ENCODE measurements at places on chromosomes 2 and 18. TPM values are rescaled to one million over a fixed set of nuclear protein-coding genes. Genes with fewer than 3 reads are reported as not detected.

- H3K4me3 ChIP-seq: no peak overlapping the region
- H3K4me1 ChIP-seq: no peaks in the 10 kb centered on the region
- H3K36me3 ChIP-seq: no peaks in the 10 kb centered on the region
- no peak overlapping the region for H3K27ac ChIP-seq
- DNase-seq: no peak
- no peaks in the 10 kb centered on the region for H3K27me3 ChIP-seq
Observed at GRCh38 chr2:30758191-30758651, 49.0 kb downstream of the CAPN13 start.

GRCh38 chr2:218301176-218301819 lies 9.0 kb upstream of the TMBIM1 start:
- no peak overlapping the region for H3K4me3 ChIP-seq
- no peaks in the 10 kb centered on the region for H3K36me3 ChIP-seq
- H3K27me3 ChIP-seq: peaks cover 2% of the 10 kb centered on the region
- H3K27ac ChIP-seq: peak overlapping the region; percentile 60
- peaks cover 13% of the 10 kb centered on the region for H3K4me1 ChIP-seq
- DNase-seq: peak; percentile 95

- peak overlapping the region; percentile 98 for H3K27ac ChIP-seq
- DNase-seq: no peak
- no peaks in the 10 kb centered on the region for H3K27me3 ChIP-seq
- H3K36me3 ChIP-seq: peaks cover 7% of the 10 kb centered on the region
- peak overlapping the region; percentile 96 for H3K4me3 ChIP-seq
- H3K4me1 ChIP-seq: peaks cover 42% of the 10 kb centered on the region
Observed at GRCh38 chr2:148022351-148022750, 1.5 kb downstream of the MBD5 start.

DNA sequence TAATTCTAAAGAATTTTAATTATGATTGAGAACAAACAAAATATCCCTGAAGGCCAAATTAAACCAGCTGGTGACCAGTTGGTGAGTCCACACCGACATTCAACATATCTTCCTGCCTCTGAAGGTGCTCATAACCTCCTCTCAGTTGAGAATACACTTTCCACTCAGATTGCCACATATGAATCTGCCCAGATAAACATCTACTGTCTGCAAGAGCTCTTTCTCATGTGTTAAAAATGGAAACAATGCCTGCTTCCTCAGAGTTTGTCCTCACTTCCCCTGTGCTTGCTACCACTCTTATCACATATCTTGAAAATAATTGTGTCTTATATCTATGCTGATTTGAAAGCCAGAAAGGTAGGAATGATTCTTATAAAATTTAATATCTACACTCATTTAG lies 177.7 kb upstream of the GULP1 start:
- no peaks in the 10 kb centered on the region for H3K36me3 ChIP-seq
- no peak overlapping the region for H3K27ac ChIP-seq
- H3K4me1 ChIP-seq: no peaks in the 10 kb centered on the region
- no peak for DNase-seq
- H3K4me3 ChIP-seq: no peak overlapping the region
- no peaks in the 10 kb centered on the region for H3K27me3 ChIP-seq

- DNase-seq: no peak
- no peaks in the 10 kb centered on the region for H3K36me3 ChIP-seq
- H3K4me1 ChIP-seq: no peaks in the 10 kb centered on the region
- H3K4me3 ChIP-seq: no peak overlapping the region
- no peak overlapping the region for H3K27ac ChIP-seq
Observed at GRCh38 chr2:132902626-132903025, 232.6 kb upstream of the LYPD1 start.

DNA sequence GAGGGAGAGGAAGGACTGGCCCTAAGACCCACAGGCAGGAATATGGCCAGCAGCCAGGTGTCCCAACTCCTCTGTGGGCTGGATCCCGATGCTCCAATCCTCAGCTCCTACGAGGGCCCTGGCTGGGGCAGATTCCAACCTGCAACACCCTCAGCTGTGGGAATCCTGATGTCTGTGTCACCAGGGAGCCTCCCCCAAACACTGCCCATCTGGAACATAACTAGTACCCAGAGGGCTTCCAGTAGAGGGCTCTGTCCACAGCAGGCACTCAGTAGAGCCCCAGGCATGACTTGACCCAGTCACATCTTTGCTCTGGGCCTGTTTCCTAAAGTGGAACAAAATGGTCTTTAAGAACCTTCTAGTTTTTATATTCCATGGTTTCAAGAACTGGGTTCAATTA lies 20.6 kb upstream of the LOXHD1 start:
- no peak overlapping the region for H3K4me3 ChIP-seq
- H3K27ac ChIP-seq: no peak overlapping the region
- peaks cover 9% of the 10 kb centered on the region for H3K27me3 ChIP-seq
- DNase-seq: no peak

MYOM1 gene
- total RNA-seq: 0.71 TPM

ASXL3 gene
- not detected for total RNA-seq

TBC1D8 gene
- total RNA-seq: 0.50 TPM

SPR gene
- 0.44 TPM for total RNA-seq

ANTXR1 gene
- 0.23 TPM for total RNA-seq

INHBB gene
- not detected for total RNA-seq

TMEM37 gene
- not detected for total RNA-seq

UGP2 gene
- total RNA-seq: 140 TPM

Measured in activated CD4-positive, alpha-beta T cell treated with anti-CD3 and anti-CD28 coated beads, Interleukin-2, amount 10 ng/mL, durations not matched to agents 7 days and 5 days (primary cell).